ENCODE measurements at places on chromosomes 5 and 9.

- no peak for DNase-seq
These were observed 49.3 kb upstream of the PPARGC1B start for GRCh38 chr5:149680810-149681221.

- no peak for DNase-seq
These were observed 984 bp downstream of the STXBP1 start for GRCh38 chr9:127612939-127613582.

DNA sequence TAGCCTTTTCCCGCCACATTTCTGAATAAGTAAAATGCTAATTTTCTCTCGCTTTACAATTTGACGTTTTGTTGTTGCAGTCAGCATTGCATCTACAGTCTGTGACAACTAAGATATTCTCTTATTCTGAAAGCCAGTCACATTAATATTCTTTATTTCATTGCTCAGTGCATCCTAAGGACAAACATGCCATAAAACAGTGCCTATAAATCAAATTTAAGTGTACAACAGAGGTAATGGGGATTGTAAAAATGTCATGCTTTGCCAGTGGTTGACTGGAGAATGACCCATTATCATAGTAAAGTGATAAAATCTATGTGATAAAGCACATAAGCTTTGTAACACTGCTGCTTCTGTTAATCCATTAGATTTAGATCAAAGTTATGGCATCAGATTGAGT is 1850.0 kb upstream of the ACO1 start:
- DNase-seq: no peak

GRCh38 chr9:11023201-11023600 is 410.4 kb upstream of the PTPRD start:
- DNase-seq: no peak

DNA sequence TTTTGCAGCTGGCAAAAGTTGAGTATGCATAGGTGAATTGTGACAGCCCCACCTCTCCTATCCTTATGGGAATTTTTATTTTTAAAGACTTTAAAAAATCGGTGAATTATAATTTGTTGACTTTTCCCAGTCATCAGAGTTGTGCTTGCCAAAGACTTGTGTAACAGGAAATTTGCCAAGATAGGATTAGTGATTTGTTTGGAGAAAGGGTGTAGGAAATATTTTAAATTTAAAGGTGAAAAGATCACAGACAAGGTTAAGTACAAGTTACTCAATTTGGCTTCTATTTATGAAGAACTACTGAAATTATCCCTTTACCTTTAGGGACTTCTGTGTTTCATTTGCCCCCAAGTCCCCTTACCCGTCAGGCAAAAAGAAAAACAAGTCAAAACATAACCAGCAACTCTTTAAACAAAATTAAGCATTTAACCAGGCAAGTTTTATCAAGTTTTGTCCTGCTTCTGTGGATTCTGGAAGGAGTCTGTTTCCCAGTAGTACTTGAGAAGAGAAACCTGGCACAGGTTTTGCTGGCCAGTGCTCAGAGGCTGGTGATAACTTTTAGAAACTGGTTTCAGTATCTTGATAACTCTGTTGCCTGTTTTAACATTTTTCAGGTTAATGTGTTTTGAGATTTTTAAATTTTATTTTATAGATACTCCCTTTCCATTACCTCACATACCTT is 285.4 kb downstream of the MAST4 start:
- DNase-seq: no peak

- no peak for DNase-seq
These were observed 448.6 kb downstream of the PLK2 start for GRCh38 chr5:58011301-58011700.

- no peak for DNase-seq
These were observed 260.3 kb upstream of the KLF4 start for GRCh38 chr9:107749787-107750444.

GRCh38 chr5:61256474-61256873 is 75.6 kb upstream of the ZSWIM6 start:
- DNase-seq: no peak

GRCh38 chr5:143065185-143065965 is 295.2 kb downstream of the ARHGAP26 start:
- DNase-seq: no peak

DNA sequence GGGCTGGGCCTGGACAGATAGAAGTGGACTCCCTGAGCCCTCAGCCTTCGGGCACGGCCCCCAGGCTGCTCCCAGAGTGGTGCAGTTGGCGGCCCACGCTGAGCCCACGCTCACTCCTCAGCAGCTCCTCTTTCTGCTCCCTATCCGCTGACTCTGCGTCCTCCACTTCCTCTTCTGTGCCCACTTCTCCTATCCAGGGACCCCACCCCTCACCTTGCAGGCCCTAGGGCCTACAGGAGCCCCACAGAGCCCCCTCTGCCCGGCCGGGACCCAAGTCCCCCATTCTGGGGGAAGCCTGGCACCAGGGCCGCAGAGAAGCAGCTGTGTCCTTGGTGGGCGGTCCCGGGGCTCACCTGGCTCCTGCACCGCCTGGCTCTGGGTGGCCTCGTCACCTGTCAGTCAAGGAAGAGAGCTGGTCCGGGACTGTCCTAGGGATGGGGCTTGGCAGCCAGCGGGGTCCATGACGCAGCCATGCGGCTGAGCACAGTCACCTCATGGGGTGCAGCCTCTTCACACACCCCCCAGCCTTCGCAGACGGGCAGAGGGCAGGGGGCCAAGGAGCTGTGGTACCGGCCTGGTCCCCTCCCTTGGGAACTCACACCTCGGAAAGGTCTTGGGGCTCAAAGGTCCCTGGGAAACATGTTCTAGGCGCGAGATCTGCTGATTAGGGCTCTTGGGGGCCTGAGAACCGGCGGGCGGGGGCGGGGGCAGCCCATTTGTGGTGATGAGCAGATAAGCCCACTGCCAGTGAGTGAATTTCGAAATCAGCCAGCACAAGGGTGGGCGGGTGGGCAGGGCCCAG is 5.4 kb upstream of the NRARP start:
- no peak for DNase-seq

- DNase-seq: no peak
These were observed 581.0 kb downstream of the TLE1 start for GRCh38 chr9:81108391-81108790.

GRCh38 chr5:69271376-69271775 is 36.7 kb downstream of the CDK7 start:
- no peak for DNase-seq

DNA sequence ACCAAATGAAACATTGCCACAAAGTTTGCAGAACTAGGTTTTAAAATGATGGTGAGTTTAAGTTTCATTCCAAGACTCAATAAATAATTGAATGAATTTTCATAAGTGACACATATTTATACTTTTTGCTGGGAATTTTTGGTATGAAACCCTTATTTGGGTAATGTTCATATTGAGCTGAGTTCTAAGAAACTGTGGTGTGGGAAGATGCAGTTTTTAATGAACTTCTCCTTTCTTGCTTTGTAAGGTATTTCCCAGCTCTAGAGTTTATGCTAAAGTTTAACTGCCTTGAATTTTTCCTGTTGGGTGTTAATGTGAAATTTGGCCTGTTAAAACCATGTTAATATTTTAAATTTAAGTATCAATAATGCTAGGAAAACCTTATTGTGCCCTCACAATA is 15.1 kb downstream of the RABGAP1 start:
- DNase-seq: no peak

DNA sequence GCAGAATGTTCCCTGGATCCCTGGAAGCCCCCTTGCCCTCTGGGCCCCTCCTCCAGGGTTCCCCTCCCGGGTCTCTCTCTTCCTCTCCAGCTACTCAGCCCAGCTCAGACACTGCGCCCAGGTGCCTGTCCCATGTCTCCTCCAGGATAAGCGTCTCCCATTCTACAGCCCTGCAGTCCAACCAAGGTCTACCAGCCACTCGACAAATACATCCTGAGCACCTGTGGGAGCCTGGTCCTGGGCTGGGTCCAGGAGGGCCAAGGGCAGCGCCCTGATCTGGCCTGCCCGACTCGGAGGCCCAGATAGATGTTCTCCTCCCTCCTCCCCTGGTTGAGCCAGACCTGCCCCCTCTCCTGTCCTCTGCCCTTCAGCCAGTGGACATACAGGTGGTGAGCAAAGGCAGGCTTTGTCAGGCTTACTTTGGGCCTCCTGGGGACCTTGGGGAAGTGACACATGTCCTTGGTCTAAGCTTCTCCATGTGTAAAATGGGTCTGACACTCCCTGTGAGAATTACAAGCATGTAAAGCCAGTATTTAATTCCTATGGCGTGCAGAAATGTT is 1.4 kb downstream of the FLT4 start:
- DNase-seq: no peak

DNA sequence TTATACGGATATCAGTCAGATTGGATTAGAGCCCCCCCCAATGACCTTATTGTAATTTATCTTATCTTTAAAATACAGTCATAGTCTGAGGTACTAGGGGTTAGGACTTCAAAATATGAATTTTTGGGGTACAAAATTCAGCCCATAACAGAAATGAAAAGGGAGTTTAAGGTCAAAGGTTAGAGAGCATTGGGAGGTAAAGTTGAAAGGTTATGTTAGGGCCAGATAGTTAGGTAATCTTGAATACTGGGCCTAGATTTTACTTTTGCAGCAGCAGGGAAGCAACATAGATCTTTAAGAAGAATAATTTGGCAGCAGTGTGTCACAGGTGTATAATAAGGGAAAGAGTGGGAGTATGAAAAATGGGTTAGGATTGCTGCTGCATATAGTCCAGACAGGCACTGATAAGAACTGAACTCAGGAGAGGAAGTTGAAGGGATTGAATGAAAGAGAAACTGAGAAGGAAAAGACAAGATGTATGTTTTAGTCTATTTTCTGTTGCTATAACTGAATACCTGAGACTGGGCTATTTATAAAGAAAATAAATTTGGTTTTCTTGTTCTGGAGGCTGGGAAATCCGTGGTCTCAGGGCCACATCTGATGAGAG is 10.7 kb upstream of the GCNT4 start:
- DNase-seq: no peak

DNA sequence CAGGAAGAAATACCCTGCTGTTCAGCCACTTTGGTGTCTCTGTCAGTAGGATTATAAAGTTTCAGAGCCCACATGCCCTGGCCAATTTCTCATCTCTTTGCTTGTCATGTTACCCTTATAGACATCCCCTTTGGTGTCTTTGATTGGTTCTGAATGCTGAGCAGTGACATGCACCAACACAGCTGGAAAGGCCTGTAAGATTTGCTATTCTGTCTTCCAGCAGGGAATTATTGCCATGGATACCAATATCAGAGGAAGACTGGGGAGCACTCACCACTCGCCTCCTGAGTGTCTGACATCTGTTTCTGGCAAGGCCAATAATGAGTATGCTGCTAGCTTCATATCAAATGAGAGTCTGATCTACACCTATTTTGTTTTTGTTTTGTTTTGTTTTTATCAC is 34.4 kb downstream of the RAB3C start:
- no peak for DNase-seq

DNA sequence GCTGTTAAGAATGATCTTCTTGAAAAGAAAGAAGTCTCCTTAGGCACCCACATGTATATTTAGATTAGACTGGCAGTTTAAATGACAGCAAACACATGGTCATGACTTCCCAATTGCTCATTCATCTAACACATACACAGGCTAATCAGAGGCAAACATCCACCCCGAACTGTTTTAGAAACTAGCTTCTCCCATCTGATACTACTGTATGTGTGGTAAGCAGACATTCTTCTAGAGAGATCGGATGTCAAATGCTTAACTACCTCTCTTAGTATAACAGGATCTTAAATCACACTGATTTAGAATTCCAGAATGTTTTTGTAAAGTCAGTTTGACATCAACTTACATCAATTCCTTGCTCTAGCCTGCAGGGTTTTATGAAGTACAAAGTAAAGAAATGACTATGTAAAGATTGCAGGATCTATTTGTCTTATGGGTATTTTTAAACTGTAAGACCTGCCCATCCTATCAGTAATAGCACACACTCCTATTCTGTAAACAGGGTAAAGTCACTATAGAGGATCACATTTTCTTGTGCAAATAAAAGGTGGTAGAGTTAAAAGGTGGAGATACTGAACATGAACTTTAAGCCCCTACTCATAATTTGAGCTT is 239.7 kb downstream of the MLLT3 start:
- no peak for DNase-seq

GRCh38 chr5:128706269-128706668 is 168.2 kb upstream of the FBN2 start:
- no peak for DNase-seq

GRCh38 chr9:97874624-97875023 is 21.6 kb downstream of the FOXE1 start:
- DNase-seq: no peak

- DNase-seq: no peak
These were observed 214.5 kb downstream of the VPS13A start for GRCh38 chr9:77391834-77392233.

DNA sequence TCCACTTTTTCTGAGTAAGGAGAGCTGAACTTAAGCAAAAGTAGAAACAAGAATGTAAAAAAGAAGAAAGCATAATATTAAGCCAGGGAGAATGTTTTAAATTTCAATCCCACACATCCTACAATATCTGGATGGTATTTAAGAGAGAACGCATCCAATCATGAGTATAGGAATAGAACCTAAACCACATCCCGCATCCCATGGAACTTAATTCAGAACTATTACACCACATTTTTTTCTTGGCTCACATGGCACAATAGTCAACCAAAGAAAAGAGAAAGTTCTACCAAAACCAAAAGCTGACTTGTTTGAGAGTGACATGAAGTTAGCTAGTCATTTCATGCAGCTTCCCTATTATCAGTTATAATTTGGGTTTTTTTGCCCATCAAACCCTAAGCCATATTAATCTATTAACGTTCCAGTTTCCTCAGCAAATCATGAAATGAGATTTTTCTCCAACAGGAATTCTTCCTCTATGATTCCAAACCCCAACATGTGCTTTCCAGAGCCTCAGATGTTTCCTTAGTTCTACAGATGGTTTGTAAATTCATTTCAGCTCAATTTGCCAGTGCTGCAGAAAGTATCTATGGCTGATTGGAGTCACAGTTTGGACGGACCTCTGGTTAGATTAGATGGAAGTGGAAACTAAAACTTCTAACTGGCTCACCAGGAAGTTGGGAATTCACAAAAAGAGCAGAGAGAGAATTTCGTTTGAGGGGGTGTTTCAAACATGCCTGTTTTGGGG is 22.5 kb downstream of the ADAMTSL1 start:
- no peak for DNase-seq

DNA sequence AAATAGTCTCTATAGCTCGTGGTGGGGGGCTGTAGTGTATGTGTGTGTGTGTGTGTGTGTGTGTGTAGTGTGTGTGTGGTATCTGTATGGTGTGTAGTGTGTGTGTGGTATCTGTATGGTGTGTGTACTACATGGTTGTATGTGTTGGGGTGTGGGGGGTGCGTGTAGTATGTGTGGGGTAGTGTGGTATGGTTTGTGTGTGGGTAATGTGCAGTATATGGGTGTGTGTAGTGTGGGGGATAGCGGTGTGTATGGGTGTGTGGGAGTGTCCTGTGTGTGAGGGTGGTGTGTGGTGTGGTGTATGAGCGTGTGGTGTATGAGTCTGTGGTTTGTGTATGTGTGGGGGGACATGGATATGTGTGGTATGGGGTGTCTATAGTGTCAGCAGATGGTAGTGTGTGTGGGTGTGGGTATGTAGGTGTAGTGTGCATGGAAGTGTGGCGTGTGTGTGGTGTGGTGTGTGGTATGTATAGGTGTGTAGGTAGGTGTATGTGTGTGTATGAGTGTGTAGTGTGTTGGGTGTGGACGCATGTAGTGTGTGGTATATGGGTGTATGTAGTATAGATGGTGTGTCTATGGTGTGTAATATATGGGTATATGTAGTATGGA is 145.8 kb upstream of the IQGAP2 start:
- DNase-seq: no peak

Data from NCI-H1436 treated with DMSO at 0.1 percent for 48 hours (cell line).